ENCODE measurements at places on chromosomes 2 and 18. TPM values are rescaled to one million over a fixed set of nuclear protein-coding genes. Genes with fewer than 3 reads are reported as not detected.
A peak's percentile ranks its signal among the peaks of the same experiment; 100 is the strongest.

STPG4 gene
- total RNA-seq, result not detected

STEAP3 gene
- total RNA-seq, result 6.9 TPM

ANKRD12 gene
- total RNA-seq, result 109 TPM

DNA sequence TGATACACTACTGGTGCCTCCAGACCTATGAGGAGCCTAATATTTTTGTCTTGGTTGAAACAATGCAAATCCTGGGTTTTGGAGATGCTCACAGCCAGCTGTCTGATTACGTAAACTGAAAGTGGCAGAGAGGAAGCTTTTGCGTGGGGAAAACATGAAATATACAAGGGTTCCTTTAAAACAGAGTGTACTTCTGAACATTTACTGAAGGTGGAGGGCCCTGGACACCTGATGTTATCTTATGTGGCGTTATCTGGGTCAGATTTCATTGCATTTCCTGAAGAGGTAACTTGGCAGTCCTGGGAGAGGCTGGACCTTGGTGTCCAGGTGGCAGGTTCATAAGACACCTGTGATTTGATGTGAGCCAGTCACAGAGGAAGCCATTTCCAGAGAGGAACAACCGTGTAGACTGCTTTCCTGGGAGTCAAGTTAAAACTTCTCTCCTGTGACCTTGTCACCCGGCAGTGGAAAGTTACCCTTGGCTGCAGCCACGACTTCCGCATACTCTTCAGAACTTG is 105.0 kb downstream of the NEDD4L start:
- DNase-seq, result no peak

GRCh38 chr18:70455731-70456130 is 166.9 kb downstream of the SOCS6 start:
- DNase-seq, result no peak

DNA sequence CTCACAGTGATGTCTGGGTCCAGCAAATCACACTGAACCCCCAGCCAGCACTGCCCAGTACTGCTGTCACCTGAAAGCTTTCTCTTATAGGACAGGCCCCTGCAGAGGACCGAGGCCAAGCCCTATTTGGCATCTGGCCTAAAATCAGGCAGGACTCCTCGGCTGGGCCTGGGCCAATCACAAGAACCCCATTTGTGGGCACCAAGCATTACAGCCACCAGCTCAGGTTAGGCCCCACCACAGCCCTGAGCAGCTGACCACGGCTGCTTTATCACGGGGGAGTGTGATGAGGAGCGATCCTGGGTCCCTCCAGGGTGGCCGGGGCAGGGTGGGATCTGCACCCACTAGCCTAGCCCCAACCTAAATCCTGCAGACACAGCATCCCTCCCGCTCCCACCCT is 8.2 kb downstream of the BIN1 start:
- DNase-seq, result peak; percentile 63

- no peak for DNase-seq
Observed at GRCh38 chr18:6878556-6879297, 149.2 kb downstream of the ARHGAP28 start.

DNA sequence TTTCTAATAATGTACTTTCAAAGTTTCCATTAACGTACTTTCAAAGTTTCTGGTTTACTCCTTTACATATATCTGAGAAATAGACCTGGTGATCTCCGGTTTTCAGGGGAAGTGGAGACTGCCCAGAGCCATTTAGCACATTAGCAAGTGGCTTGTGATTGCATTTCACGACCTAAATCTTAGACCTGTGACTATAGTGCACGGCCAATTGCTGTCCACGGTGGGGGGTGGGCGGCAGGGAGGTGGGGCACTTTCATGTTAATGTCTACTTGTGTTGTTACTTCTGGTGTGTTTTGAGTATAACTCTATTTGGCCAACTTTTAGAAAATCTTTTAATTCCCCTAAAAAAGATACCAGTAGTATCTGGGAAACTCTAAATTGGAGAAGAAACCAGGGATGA is 11.3 kb downstream of the GATA6 start:
- DNase-seq, result no peak

GRCh38 chr2:165505514-165505913 is 36.0 kb downstream of the CSRNP3 start:
- DNase-seq, result no peak

DNA sequence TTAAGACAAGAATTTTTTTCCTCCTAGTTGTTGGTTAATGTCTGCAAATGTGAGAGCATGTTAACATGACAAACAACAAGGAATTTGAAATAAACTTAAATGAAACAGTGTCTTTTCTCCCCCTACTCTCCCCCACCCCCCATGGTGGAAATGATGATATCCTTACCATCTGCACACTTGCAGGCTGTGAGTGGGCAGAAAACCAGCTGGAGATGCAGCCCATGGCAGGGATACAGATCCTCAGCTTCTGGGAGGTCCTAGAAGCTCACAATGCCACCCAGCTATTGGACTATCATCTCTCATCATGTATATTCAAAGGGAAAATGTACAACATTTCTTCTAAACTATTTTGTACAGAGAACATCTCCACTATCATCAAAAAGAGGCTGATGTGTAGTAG is 196.8 kb downstream of the SLC8A1 start:
- no peak for DNase-seq

DNA sequence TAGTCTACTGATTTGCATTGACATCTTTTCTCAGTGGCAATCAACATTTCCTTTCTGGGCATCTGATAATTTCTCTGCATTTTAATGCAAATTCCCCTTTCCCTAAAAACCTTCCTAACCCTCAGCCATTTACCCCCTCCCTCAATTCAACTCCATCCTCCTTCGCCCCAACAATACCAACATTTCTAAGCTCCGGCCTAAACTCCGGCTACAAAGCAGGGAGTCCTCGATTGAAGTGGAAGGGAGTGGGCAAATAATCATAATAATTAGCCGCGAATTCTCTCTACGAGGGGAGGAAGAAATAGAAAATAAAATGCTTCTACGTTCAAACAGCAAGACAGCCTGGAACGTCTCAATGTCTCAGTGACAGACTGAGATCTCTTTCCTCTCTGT is 4.6 kb downstream of the BCL11A start:
- DNase-seq, result no peak

DNA sequence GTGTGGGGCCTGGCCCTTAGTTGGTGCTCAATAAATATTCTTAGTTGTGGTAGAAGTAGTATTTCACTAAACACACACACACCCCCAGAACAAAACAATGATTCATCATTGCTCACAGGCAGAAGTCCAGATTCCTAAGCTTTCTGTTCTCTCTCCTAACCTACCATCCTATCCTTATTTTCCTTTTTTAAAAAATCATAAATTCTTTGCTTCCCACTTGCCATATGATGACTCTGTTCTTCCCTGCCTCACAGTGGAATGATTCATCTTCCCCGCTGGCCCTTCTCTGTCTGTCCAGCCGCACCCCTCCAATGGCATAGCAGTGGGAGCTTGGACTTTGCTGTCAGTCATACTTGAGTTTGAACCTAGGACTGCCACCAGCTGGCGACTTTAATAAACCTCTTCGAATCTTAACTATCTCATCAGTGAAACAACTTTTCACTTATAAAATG is 5.2 kb downstream of the EML6 start:
- no peak for DNase-seq

Data from sigmoid colon (tissue), 7 donors.